ENCODE measurements at places on chromosomes 6 and 20.

DNA sequence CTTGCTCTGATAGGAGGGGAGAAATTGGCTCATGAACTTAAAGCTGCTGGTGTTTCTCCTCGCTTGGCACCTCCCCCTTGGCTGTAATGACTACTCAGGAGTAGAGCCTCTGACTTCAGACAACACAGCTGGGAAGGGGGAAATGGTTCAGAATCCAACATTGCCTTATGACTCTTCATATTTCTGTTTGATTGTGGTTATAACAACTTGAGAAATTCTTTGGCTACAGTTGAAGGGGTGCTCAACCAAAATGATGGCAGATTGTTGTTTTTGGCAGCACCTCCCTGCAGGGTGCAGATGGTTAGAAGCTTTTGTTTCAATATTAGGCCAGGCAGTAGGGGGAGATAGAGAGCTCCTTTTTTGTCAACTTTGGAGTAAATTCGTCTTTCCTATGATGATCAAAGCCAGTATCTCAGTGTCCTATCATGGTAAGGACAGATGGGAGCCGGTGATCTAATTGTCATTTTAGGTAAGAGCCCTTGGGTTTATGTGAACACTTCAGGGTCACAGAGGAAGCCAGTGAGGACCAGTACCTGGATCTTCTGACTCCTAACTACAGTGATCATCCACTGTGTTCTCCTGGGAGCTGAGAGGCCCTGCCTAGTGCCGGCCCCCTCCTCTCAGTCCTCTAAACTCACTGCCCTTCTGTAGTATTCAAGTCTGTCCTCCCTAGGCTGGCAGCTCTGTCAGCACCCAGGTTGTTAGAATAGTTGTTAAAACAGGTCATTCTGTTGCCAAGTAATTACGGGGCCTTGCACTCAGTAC lies 39.9 kb downstream of the RPRD1B start:
- no peak for DNase-seq

DNA sequence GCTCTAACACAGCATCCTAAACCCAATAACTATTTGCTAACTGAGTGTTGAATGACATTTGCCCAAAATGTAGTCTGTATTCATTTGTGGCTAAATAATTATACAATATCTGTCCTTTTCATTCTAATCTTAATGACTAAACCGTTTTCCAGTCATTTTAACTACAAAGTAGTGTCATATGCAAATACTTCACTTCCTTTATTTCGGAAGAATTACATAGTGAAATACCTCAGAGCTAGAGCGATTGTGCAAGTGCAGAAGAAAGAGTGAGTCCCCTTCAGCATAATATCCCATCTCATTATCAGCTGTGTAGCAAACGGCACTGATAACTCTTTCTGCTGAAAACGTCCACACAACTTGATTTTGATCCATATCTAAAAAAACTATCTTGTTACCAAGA lies 66.2 kb downstream of the ROS1 start:
- no peak for DNase-seq

- no peak for DNase-seq
Measured at GRCh38 chr6:33862536-33862935, 58.7 kb upstream of the MLN start.

GRCh38 chr20:5662769-5663168 lies 87.4 kb upstream of the SHLD1 start:
- no peak for DNase-seq

- no peak for DNase-seq
Measured at GRCh38 chr6:159067334-159067733, 22.5 kb upstream of the TAGAP start.

- no peak for DNase-seq
Measured at GRCh38 chr6:32932132-32932868, 8.5 kb downstream of the HLA-DMB start.

GRCh38 chr6:80280262-80281010 lies 174.0 kb downstream of the BCKDHB start:
- no peak for DNase-seq

DNA sequence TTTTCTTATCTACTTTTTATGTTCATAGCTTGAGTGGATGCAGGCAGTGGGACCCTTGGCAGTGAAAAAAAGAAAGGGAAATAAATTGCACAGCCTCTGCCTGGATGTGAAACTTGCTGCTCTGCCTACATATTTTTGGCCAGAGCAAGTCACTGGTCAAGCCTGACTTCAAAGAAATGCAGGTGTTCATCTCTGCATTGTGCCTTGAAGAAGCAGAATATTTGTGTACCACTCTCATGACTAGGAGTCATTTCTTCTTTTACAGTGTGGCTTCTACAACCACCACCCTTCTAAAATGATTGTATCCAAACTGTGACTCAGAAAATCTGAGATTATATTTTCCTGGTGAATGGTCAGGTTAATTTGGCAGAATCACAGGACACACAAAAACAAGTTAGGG lies 2.5 kb upstream of the KATNA1 start:
- DNase-seq = no peak

DNA sequence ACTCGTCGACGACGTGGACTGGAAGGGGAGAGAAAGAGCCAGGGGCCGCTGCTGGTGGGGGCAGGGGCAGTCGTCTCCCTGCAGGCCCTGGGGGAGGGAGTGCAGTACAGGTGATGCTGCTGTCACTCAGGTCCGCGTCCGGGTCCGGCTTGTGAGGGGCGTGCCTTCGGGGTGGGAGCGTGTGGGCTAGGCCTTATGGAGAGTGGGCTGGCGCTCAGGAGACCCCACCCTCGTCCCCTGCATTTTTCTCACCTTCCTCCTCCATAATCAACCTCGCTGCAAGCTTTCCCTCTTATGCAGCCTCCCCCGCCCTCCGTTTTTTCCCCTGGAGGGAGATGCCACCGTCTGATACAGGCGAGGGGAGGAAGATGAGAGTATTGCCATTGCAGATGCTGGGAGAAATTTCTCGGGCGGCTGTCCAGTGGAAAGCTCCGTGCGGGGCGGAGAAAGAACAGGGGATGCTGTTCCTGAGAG lies 632 bp downstream of the PCMT1 start:
- DNase-seq = peak; percentile 60

DNA sequence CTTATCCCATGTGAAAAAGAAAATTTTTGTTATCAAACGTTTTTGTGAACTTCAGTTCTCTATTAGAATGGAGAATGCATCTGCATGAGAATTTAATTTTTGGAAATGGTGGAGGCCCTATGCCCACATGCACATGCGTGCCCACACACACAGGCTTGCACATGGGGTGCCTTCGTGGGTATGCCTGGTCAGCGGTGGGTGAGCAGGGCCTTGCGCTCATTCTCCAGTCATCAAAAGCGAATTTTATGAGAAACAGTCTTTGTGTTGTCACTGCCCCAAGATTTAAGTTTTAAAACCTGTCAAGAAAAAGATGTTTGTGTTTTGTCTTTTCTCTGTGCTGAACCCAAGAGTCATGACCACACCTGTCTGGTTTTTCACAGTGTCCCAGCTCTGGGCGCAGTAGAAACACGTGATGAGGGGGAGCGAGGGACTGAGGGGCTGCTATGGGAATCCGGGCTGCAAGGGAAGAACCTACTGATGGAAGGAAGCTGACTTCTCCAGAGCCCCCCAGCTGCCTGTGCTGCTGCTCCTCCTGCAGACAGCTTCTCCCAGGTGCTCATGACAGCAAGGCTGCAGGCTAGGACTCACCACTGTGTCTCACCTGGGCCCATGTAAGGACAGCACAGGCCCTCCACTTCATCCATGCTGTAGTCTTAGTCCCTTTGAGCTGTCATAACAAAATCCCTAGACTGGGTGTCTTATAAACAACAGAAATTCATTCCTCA lies 153.6 kb downstream of the SYCP2 start:
- no peak for DNase-seq

- DNase-seq = no peak
Measured at GRCh38 chr6:14286144-14286543, 168.6 kb downstream of the CD83 start.

GRCh38 chr20:62618611-62619529 lies 23.4 kb upstream of the SLCO4A1 start:
- no peak for DNase-seq

All from stimulated activated CD4-positive, alpha-beta T cell treated with anti-CD3 and anti-CD28 coated beads, Interleukin-4, amount 100 ng/mL, for 48 hours (primary cell).